Ascending aorta (tissue), 2 donors: ENCODE measurements at places on chromosomes 4 and X. TPM values are rescaled to one million over a fixed set of nuclear protein-coding genes. Genes with fewer than 3 reads are reported as not detected.
A peak's percentile ranks its signal among the peaks of the same experiment; 100 is the strongest.

Gene SSX1
- total RNA-seq: not detected

Gene SPIN2A
- total RNA-seq: 0.53 TPM

Gene ARAP2
- 12.2 TPM for total RNA-seq

Gene GAGE12J
- total RNA-seq: not detected

Gene KDR
- 22.9 TPM for total RNA-seq

Gene XPNPEP2
- total RNA-seq: 7.7 TPM

- H3K27ac ChIP-seq: no peak overlapping the region
- peak overlapping the region; percentile 51 for H3K4me3 ChIP-seq
- peaks cover 14% of the 10 kb centered on the region for H3K27me3 ChIP-seq
- no peaks in the 10 kb centered on the region for H3K36me3 ChIP-seq
- peaks cover 5% of the 10 kb centered on the region for H3K4me1 ChIP-seq
- DNase-seq: no peak
Observed at GRCh38 chr4:4864940-4865704, 5.7 kb downstream of the MSX1 start.

DNA sequence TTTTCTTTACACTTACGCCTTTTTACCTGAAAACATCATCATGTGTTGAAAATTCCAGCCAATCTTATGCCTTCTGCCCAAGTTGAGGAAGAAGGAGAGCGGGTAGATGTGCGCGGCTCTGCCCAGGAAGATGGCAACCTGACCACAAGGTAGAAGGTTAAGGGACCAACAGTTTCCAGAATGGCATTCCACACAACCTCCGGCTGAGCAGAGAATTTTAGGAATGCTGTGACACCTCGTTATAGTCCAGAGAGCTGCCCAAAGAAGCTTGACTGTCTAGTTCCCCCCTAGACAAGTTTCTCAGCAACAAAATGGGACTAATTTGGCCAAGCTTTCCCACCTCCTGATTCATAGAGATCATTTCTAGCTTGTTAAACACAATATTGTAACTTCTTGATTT is 75.1 kb downstream of the CHST7 start:
- no peak overlapping the region for H3K27ac ChIP-seq
- no peaks in the 10 kb centered on the region for H3K27me3 ChIP-seq
- H3K4me3 ChIP-seq: no peak overlapping the region
- H3K4me1 ChIP-seq: no peaks in the 10 kb centered on the region
- DNase-seq: no peak
- H3K36me3 ChIP-seq: no peaks in the 10 kb centered on the region

- DNase-seq: no peak
- H3K36me3 ChIP-seq: no peaks in the 10 kb centered on the region
- H3K27ac ChIP-seq: no peak overlapping the region
- no peak overlapping the region for H3K4me3 ChIP-seq
- no peaks in the 10 kb centered on the region for H3K4me1 ChIP-seq
Observed at GRCh38 chrX:45208121-45208856, 7.6 kb upstream of the DIPK2B start.

GRCh38 chr4:182265881-182266280 is 22.7 kb downstream of the TENM3 start:
- H3K27me3 ChIP-seq: no peaks in the 10 kb centered on the region
- DNase-seq: no peak
- H3K4me1 ChIP-seq: no peaks in the 10 kb centered on the region

- H3K36me3 ChIP-seq: no peaks in the 10 kb centered on the region
- no peak overlapping the region for H3K4me3 ChIP-seq
- DNase-seq: no peak
- H3K4me1 ChIP-seq: no peaks in the 10 kb centered on the region
- no peak overlapping the region for H3K27ac ChIP-seq
Observed at GRCh38 chr4:24434241-24434640, 150.1 kb downstream of the DHX15 start.

DNA sequence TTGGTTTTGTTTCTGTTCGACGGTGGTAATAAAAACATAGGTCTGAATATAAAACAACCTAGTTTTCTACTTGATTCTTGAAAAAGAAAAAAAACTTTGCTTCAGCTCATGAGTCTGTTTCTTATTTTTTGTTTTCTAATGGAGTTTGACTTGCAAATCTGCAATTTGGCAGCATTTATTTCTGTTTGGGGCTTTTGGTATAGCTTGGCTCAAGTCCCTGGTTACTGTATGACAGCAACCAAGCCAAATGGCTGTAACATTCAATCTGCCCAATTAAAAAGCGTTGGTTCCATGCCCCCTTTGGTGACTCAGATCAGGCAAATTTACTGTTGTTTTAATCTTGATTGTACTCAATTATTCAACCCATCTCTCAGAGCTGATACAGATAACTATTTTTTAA is 263.4 kb downstream of the GRIA3 start:
- no peak for DNase-seq
- no peaks in the 10 kb centered on the region for H3K4me1 ChIP-seq
- H3K4me3 ChIP-seq: no peak overlapping the region
- no peak overlapping the region for H3K27ac ChIP-seq
- no peaks in the 10 kb centered on the region for H3K36me3 ChIP-seq
